Ascending aorta (tissue), 2 donors: ENCODE measurements at places on chromosomes 3 and 15. TPM values are rescaled to one million over a fixed set of nuclear protein-coding genes. Genes with fewer than 3 reads are reported as not detected.
A peak's percentile ranks its signal among the peaks of the same experiment; 100 is the strongest.

DNA sequence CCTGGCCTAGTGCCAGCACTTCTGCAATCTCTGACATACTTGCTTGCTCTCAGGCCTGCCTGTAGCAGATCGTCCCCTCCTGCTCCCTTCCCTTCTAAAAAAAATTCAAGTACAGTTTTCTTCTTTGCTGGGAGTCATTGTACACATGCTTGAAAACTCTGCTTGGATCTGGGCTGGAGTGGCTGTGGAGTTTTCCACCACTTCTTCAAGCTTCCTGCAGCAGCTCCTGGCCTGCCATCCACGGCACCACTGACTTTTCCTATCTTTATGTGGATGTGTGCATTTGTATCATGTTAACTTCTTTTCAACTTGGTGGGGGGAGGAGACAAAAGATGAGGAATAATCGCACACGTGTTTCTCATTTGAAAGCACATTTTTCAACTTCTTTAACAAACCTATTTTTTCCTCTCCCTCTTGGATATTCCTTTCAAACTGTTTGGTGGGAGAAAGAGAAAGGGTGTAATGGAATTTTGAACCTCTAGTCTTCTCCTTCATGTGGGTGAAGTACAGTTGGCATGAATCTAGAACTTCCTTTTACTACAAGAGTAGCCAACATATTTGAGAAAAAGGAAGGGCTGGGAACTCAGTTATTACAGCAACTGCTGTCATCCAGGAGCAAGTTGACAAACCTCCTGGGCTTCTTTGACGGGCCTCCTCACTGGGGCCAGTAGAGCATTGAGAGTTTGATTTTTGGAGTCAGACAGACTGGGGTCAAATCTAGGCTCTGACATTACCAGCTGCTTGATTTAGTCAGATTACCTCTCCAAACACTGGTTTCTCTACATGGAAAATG, 61.2 kb upstream of the LRTM1 start:
- H3K4me3 ChIP-seq: no peak overlapping the region
- no peaks in the 10 kb centered on the region for H3K4me1 ChIP-seq
- no peaks in the 10 kb centered on the region for H3K27me3 ChIP-seq
- no peak for DNase-seq
- H3K27ac ChIP-seq: no peak overlapping the region
- H3K36me3 ChIP-seq: no peaks in the 10 kb centered on the region

DNA sequence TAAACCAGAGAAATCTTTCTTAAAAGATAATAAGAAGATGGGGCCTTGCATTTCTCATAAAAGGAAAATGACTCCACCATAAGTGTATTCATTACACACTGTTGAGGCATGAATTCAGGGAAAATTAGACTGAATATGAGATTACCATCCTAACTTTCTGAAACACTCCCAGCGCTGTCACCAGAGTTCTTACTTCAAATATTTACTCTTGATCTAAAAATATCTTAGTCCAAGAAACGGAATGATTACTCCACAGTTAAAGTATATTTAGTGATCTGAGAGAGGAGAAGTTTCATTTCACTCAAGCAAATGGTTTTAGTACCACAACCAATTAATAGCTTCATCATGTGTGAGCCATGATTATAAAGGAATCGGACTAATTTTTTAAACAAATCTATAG, 300.3 kb downstream of the ZBTB20 start:
- H3K4me3 ChIP-seq: no peak overlapping the region
- peak overlapping the region; percentile 3 for H3K27ac ChIP-seq
- DNase-seq: no peak
- H3K4me1 ChIP-seq: peaks cover 2% of the 10 kb centered on the region
- no peaks in the 10 kb centered on the region for H3K36me3 ChIP-seq

- H3K4me3 ChIP-seq: peak overlapping the region; percentile 43
- H3K27me3 ChIP-seq: no peaks in the 10 kb centered on the region
- H3K27ac ChIP-seq: peak overlapping the region; percentile 93
- no peaks in the 10 kb centered on the region for H3K36me3 ChIP-seq
These were observed 45.9 kb upstream of the THUMPD3 start for GRCh38 chr3:9316881-9317361.

DNA sequence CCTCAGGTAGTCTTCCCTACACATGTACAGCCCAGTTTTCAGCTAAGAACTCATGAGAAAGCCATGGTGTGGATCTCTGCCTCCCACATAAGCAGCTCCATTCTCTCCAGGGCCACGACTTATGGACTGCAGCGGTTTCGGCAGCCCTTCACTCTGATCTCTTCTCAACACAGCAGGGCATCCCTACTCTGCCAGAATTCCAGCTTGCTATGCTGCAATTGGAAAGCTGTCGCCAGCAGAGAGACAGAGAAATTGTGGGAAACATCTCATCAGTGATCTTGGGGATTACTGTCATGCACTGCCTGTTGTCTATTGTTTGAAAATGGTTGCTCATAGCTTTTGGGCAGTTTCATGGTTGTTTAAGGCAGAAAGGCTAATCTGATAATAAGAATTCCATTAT, 11.9 kb upstream of the BLM start:
- H3K4me3 ChIP-seq: no peak overlapping the region
- no peak for DNase-seq
- no peaks in the 10 kb centered on the region for H3K36me3 ChIP-seq
- no peak overlapping the region for H3K27ac ChIP-seq
- no peaks in the 10 kb centered on the region for H3K27me3 ChIP-seq
- no peaks in the 10 kb centered on the region for H3K4me1 ChIP-seq

- peak; percentile 94 for DNase-seq
- H3K27ac ChIP-seq: peak overlapping the region; percentile 98
- H3K36me3 ChIP-seq: peaks cover 8% of the 10 kb centered on the region
- H3K4me1 ChIP-seq: peaks cover 19% of the 10 kb centered on the region
- H3K4me3 ChIP-seq: peak overlapping the region; percentile 76
These were observed 710 bp upstream of the CLK3 start for GRCh38 chr15:74614744-74615507.

DNA sequence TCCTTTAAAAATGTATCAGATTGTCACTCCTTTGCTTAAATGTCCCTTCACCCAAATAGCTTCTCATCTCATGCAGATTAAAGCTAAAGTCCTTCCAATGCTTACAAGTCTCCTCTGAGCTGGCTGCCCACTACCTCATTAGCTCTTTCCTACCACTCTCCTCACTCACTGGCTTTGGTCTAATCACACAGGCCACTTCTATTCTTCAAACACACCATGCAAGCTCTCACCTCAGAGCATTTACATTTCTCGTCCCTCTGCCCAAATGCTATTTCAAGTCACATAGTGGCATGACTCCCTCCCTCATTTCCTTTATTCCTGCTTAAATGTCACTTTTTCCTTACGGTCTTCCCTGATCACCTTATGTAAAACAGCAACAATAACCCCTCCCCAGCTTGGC, 110.6 kb upstream of the CMC1 start:
- H3K27ac ChIP-seq: no peak overlapping the region
- no peak overlapping the region for H3K4me3 ChIP-seq
- no peaks in the 10 kb centered on the region for H3K27me3 ChIP-seq
- H3K36me3 ChIP-seq: no peaks in the 10 kb centered on the region
- no peaks in the 10 kb centered on the region for H3K4me1 ChIP-seq
- DNase-seq: no peak

- H3K27ac ChIP-seq: no peak overlapping the region
- no peaks in the 10 kb centered on the region for H3K4me1 ChIP-seq
- H3K4me3 ChIP-seq: no peak overlapping the region
- peaks cover 11% of the 10 kb centered on the region for H3K36me3 ChIP-seq
- DNase-seq: no peak
These were observed 28.3 kb downstream of the SEC61A1 start for GRCh38 chr3:128080323-128081080.

- no peak overlapping the region for H3K27ac ChIP-seq
- no peak overlapping the region for H3K4me3 ChIP-seq
- H3K36me3 ChIP-seq: no peaks in the 10 kb centered on the region
- no peaks in the 10 kb centered on the region for H3K4me1 ChIP-seq
- no peaks in the 10 kb centered on the region for H3K27me3 ChIP-seq
These were observed 137.5 kb upstream of the CCNL1 start for GRCh38 chr3:157297328-157297915.

- H3K4me1 ChIP-seq: no peaks in the 10 kb centered on the region
- DNase-seq: no peak
- H3K27ac ChIP-seq: no peak overlapping the region
- H3K4me3 ChIP-seq: no peak overlapping the region
These were observed 258.3 kb downstream of the SV2B start for GRCh38 chr15:91358405-91358804.

The SKOR1 gene
- total RNA-seq: not detected

- H3K4me1 ChIP-seq: no peaks in the 10 kb centered on the region
- H3K27me3 ChIP-seq: no peaks in the 10 kb centered on the region
- no peak for DNase-seq
- H3K27ac ChIP-seq: no peak overlapping the region
These were observed 339.5 kb upstream of the DNAJC19 start for GRCh38 chr3:181329024-181329423.

DNA sequence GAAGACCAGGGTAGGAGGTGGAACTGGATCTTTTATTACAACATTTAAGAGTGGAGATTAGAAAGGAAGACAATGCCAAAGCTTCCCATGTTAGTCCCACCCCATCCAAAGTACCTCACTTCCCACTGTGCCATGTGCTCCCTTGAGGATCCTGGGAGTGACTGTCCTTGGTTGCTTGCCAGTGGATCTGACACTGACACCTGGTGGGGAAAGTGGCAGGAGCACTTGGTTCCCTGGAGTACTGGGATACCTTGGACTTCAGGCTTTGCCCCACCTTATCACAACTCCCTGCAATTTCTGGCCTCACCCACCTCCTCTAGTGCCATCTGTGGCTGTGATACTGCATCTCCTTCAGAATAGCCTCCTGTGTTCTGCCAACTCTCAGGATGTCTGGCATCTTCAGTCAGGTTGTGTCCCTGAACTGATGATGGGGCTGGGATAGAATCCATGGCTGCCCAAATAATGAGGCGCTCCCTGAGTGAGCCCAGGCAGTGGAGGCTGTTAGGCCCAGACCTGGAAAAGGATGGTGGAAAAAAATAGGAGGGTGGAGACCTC, 1.3 kb downstream of the ELL3 start:
- H3K4me1 ChIP-seq: no peaks in the 10 kb centered on the region
- peak overlapping the region; percentile 73 for H3K4me3 ChIP-seq
- no peaks in the 10 kb centered on the region for H3K27me3 ChIP-seq
- peaks cover 39% of the 10 kb centered on the region for H3K36me3 ChIP-seq

The LRRFIP2 gene
- total RNA-seq: 42.8 TPM

DNA sequence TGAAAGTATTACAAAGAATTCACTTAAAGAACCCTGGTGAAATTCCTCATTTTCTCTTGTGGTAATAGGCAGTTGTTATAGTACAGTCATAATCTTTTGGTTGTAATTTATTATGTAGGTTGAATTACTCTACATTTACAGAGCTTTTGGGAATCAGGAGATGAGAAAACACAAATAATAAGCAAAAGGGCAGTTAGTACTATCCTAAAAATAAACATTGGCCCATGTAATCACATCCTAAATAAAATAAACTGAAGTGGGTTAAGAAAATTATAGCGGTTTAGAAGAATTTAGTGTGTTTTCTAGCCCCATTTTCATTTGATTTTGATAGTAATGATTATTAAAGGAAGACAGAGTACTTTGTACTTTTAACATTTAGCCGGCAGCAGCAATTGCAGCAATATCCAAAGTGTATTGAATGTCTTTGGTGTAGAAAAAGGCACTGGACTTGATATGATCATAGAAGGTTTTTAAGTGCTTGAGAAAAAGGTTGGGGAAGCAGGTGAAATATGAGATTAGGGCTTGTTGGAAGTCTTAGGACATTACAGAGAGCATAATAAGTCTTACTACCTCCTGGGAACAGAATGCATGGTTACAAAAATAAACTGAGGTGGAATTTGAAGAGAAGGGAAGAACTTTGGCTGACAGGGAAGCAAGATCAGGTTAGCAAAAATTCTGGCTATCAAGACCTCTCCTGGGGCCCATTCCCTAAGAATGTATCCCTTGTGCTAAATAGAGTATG, 79.9 kb downstream of the MBNL1 start:
- peaks cover 3% of the 10 kb centered on the region for H3K36me3 ChIP-seq
- H3K27me3 ChIP-seq: no peaks in the 10 kb centered on the region
- peak overlapping the region; percentile 34 for H3K27ac ChIP-seq
- no peaks in the 10 kb centered on the region for H3K4me1 ChIP-seq

DNA sequence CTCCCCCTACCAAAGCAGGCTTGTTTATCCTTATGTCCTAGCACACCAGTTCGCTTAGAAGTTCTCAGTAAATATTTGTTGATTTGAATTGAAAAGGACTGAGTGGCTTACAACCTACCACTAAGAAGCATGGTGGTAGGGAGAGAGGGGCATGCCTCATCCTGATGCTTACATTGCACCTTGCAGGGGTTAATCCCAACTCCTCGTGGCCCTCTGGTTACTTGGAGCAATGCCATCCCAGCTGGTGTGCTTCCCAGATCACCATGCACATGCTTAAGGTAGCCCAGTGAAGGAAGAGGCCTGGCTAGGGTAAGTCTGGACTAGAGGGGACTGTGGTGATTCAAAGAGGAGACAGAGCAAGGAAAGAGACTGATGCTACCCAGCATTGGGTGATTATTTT, 253.3 kb downstream of the CLSTN2 start:
- H3K4me1 ChIP-seq: peaks cover 5% of the 10 kb centered on the region
- H3K4me3 ChIP-seq: no peak overlapping the region
- no peaks in the 10 kb centered on the region for H3K27me3 ChIP-seq

The PTX3 gene
- total RNA-seq: 9.2 TPM

- no peak overlapping the region for H3K27ac ChIP-seq
- no peaks in the 10 kb centered on the region for H3K27me3 ChIP-seq
- H3K4me3 ChIP-seq: no peak overlapping the region
These were observed 24.6 kb upstream of the LRRFIP2 start for GRCh38 chr3:37198996-37199395.

DNA sequence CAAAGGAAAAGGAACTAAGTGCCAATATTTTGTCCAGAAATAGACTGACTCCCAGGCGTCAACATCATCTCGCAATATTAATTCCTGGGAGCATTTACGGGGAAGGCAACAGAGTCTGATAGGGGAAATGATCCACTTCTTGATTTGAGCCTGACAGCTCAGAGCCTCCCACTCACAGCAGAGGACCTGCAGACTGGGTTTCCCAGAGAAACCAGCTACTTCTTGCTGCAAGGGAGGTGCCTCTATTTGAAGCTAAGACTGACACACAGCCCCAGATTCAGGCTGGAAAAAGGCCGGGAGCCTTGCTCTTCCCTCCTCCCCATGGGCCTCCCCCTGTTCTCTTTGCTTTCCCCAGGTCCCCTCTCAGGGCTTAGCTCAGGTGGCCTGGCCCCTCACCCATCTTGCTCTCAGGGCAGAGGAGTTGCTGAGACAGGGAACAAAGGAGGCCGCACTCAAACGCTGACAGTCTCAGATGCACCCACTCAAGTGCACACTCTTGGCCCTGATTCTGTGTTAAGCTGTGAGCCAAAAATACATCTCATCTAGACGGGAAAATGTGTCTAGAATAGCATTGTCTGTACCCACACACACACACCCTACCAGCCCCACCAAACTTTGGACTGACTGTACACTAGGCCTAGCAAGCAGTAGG, 49.8 kb upstream of the DCLK3 start:
- H3K36me3 ChIP-seq: no peaks in the 10 kb centered on the region
- no peak overlapping the region for H3K4me3 ChIP-seq
- no peaks in the 10 kb centered on the region for H3K27me3 ChIP-seq
- no peak overlapping the region for H3K27ac ChIP-seq
- no peak for DNase-seq

- DNase-seq: no peak
- H3K4me3 ChIP-seq: no peak overlapping the region
- no peaks in the 10 kb centered on the region for H3K27me3 ChIP-seq
- H3K4me1 ChIP-seq: no peaks in the 10 kb centered on the region
These were observed 305.9 kb downstream of the CACNA2D3 start for GRCh38 chr3:54427941-54428871.

The WDR93 gene
- not detected for total RNA-seq
